Activated CD8-positive, alpha-beta T cell treated with anti-CD3 and anti-CD28 coated beads, Interleukin-2, amount 10 ng/mL, durations not matched to agents 7 days and 5 days (primary cell): ENCODE measurements at places on chromosomes 12 and 14. TPM values are rescaled to one million over a fixed set of nuclear protein-coding genes. Genes with fewer than 3 reads are reported as not detected.

KRT80 gene
- not detected for total RNA-seq

DNA sequence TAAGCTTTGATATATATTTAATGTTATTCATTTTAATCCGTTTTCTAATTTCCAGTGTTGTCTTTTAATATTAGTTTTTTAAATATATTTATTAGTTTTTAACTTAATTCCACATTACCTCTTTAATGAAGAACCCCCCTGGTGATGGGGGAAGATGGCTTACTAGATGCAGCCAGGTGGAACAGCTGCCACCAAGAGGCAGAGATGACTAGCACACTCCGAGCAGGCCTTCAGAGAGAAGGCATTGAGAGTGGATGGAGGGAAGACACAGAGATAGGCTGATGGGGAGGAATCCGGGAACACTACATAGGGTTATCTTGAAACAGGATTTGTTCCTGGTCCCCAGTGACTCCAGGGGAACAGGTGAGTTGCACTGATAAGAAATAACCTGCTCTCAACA lies 771.6 kb downstream of the LRFN5 start:
- no peak for DNase-seq
- no peaks in the 10 kb centered on the region for H3K27me3 ChIP-seq

CLEC4C gene
- not detected for total RNA-seq

GRCh38 chr12:132542661-132543060 lies 52.7 kb downstream of the FBRSL1 start:
- no peak overlapping the region for H3K4me3 ChIP-seq
- DNase-seq, result no peak
- H3K27me3 ChIP-seq, result no peaks in the 10 kb centered on the region
- peak overlapping the region; percentile 57 for H3K27ac ChIP-seq
- no peaks in the 10 kb centered on the region for H3K36me3 ChIP-seq

GPR84 gene
- total RNA-seq, result 0.57 TPM
